GM03348 (cell line): ENCODE measurements at places on chromosomes 11 and 22.

DNA sequence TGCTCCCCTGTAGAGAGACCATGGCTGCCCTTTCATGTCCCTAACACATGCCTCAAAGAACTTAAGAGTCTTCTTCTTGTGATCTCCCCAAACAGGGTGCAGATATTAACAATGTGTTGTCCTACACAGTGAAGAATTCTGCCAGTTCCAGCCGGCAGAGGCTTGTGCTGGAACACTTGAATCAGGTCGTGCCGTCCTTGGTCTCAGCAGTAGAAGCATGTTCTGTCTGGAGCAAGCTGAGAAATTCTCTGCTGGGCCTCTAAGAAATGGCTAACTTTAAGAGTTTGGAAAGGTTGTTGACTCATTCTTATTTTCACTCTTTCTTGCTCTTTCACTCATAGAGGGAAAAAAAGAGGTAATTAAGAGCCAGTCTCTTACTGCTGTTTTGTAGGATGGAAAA is 71.1 kb upstream of the SLC25A18 start:
- DNase-seq, result no peak

- peak; percentile 75 for DNase-seq
Observed at GRCh38 chr11:68256331-68256741, 15.4 kb downstream of the C11orf24 start.

DNA sequence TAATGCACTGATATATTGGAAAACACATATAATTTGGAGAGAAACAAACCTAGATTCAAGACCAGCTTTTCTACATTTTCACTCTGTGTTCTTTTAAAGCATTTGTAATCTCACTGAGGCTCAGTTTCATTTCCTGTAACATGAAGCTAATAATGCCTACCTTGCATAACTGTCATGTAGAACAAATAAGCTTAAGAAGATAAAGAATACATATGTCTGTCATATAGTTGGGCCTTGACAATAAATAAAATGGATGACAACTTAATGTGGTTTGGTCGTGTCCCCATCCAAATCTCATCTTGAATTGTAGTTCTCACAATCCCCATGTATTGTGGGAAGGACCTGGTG is 35.2 kb upstream of the FIBIN start:
- no peak for DNase-seq

- peak; percentile 54 for DNase-seq
Observed at GRCh38 chr11:93740031-93740729, 1.1 kb downstream of the TAF1D start.

DNA sequence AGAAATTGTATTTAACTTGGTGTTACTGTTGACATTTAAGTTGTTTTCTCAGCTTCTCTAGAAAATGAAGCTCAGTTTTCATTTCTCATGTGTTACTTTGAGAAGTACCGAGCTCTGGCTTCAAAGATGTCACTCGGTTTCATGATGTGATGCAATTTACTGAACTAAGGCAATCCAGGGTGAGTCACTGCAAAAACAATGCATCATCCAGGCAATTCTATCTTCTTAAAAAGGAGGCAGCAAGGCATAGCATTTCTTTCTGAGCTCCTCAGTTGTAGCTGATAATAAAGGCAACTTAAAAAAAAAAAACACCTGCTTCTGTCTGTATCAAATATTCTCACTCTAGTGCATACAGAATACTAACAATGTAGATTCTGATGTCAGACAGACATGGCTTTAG is 91.1 kb upstream of the KCNA4 start:
- DNase-seq, result peak; percentile 43

- no peak for DNase-seq
Observed at GRCh38 chr22:24587948-24588347, 4.9 kb downstream of the LRRC75B start.

DNA sequence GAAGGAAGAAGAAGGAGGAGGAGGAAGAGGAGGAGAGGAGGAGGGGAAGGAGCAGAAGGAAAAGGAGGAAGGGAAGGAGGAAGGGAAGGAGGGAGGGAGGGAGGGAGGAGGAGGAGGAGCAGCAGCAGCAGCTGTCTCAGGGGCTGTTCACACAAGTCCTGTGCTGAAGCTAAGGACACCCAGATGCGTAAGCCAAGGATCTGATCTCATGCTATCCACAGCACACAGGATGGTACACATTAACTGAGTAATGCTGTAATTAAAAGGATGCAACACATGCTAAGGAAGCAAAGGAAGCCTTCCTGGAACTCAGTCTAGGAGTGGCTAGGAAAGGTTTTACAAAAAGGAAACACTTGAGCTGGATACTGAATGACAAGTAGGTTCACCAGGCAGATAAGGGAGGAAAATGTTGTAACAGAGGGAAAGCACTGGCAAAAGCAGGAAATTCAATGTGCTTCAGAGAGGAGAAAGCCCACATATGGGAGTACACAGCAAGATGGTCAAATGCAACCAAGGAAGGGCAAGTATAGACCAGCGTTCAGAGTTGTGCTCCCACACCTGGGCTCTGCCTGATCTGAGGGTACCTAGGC is 32.0 kb downstream of the TRIM66 start:
- DNase-seq, result peak; percentile 27

- no peak for DNase-seq
Observed at GRCh38 chr11:131811383-131811782, 441.0 kb downstream of the NTM start.

GRCh38 chr22:48706934-48707762 is 1120.5 kb downstream of the BRD1 start:
- DNase-seq, result no peak

DNA sequence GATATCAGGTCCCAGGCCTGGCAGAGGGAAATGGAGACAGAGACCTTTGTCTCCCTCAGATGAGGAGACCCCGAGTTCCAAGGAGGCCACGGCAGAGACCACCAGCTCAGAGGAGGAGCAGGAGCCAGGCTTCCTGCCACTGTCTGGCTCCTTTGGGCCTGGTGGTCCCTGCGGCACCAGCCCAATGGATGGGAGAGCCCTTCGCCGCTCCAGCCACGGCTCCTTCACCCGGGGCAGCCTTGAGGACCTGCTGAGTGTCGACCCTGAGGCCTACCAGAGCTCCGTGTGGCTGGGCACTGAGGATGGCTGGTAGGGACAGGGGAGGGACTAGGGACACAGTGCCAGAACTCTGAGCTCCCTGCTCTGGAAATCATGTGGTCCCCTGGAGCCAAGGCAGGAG is 13.1 kb upstream of the RELT start:
- no peak for DNase-seq

DNA sequence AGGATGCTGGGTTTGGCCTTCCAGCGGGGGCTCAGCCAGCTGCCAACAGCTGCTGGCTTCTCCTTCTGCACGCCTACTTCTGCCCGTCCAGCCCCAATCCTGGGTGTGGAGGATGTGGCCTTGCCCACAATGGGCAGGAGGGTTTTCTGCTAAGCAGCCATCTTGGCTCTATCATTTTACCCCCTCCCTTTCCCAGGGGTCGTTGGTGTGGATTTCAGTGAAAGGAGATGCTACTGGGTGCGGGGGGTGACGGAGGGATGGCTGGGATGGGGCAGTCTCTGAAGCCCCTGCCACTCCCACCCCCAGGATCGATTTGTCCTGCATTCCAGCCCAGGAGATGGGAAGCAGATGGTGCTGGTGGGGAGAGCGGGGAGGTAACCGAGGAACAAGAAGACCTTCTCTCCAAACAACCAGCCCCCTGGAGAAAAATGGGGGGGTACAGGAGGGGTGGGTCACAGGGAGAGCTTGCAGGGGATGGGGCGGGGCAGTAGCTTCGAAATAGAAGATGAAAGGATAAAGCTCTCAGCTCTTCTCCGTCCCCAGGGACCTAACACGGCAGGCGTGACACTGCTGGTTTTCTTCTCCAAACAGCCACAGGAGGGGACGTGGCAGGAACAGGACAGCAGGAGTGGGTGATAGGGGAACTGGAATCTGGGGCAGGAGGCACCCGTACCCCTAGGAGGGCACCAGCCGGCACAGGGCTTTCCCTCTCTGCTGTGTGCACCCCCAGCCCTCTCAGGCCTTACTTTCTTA is 68.9 kb downstream of the NECTIN1 start:
- no peak for DNase-seq

- no peak for DNase-seq
Observed at GRCh38 chr22:42022162-42022847, 23.7 kb downstream of the WBP2NL start.

- DNase-seq, result no peak
Observed at GRCh38 chr11:257766-258493, 20.3 kb upstream of the NLRP6 start.

GRCh38 chr11:38791346-38791961 is 2193.4 kb upstream of the RAG2 start:
- peak; percentile 64 for DNase-seq

GRCh38 chr22:26342745-26343410 is 86.2 kb upstream of the ASPHD2 start:
- peak; percentile 26 for DNase-seq

GRCh38 chr11:117908959-117909610 is 20.1 kb downstream of the TMPRSS13 start:
- DNase-seq, result no peak

GRCh38 chr11:84022201-84022600 is 736.0 kb upstream of the CCDC90B start:
- no peak for DNase-seq

DNA sequence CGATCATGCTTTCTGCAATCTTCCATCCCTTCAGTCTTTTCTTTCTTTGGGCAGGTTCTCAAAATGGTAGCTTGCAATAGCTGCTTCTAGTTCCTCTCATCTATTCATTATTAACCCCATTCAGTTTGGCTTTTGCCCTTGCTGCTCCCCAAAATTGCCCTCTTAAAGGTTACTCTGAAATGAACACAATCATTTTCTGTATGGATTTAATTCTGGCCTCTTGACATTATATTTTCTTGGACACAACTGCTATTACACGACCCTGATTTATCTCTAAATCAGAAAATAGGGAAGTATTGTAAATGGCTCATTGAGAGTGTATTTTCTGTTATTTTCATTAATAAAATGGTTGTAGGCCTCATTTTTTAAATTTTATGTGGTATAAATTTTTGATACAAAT is at the start of gene ANGPTL5:
Gene ANGPTL5, minus strand, starts transcription at position 101 of the 400 bp plus-strand sequence. CDS start 8,613 bp downstream, outside the sequence.
- no peak for DNase-seq

DNA sequence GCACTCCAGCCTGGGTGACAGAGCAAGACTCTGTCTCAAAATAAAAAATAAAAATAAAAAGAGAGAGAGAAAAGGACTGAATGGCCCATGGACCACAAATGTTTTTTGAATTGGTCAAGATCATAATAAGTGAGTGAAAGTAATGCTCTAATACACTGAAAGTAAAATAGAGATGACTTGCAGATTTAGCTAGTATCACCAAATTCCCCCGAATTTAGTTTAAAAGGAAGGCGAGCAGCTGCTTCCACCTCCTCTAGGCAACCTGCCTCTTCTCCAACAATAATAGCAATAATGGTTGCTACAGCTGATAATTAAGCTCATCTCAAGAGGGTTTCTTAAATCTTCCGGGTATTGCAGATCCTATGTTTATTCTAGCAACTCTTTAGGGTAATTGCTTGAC is 36.8 kb downstream of the CELF1 start:
- no peak for DNase-seq

GRCh38 chr22:49042877-49043859 is 784.5 kb downstream of the BRD1 start:
- DNase-seq, result no peak

DNA sequence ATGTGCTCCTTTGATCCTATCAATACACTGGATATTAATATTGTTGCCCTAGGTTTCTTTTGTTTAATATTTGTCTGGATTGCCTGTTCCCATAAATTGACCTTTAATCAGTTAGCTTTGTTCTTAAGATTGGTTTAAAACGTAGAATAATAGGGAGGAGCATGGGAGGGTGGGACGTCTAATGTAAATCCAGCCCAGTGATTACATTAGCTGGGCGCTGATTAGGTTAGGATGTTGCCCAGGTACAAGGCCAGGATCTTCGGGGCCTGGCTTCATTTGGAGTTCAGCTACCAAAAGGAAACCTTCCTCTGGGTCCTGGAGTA is at the start of gene SRSF8:
Gene SRSF8, plus strand, starts transcription at position 204 of the 323 bp plus-strand sequence. CDS start 308 bp downstream, outside the sequence.
- DNase-seq, result no peak

- DNase-seq, result no peak
Observed at GRCh38 chr11:298406-299065, 790 bp downstream of the IFITM5 start.

- DNase-seq, result no peak
Observed at GRCh38 chr11:73957654-73958361, 7.0 kb downstream of the DNAJB13 start.

DNA sequence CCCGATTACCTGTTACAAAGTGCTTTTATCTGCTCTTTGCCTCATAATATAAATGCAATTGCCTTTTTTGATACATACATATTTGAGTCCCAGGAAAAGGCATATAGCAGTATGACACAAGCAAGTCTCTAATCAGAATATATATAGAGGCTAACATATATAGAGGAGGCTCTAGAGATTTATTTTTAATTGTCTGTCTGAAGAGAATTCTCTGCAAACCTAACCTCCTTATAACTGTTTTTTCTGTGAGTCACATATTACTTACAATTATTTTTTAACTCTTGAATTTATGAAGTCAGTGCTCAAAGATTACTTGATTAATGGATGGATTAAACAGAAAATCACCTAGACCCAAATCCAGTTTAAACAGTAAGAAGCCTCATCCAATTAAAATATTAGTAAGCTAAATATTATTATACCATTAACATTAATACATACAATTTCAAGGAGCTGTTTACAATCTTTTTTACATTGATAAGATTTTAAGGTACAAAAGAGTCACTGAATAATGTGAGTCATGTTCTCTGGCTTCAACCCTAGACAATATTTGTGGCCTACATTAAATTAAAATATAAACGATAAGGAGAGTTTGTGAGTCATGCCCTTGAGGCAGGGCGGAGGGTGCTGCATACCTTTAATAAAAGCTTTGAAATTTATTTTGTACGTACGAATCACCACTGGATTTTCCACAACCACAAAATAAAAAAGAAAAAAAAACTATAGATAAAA is 19.2 kb upstream of the MMP13 start:
- peak; percentile 49 for DNase-seq

DNA sequence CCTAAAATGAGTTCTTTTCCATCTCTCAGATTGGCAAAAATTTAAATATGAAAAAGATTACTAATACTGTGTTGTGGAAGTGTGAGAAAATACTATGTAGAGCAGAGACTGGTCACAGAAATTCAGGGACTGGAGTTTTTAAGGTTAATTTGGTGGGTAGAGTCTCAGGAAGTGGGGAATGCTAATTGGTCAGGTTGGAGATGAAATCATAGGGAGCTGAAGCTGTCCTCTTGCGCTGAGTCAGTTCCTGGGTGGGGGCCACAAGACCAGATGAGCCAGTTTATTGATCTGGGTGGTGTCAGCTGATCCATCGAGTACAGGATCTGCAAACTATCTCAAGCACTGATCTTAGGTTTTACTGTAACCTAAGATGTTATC is 29.4 kb upstream of the TMEM86A start:
- no peak for DNase-seq
